ENCODE measurements at places on chromosomes 13 and 19.

- no peak for DNase-seq
Measured at GRCh38 chr19:2729943-2730818, 9.0 kb upstream of the DIRAS1 start.

DNA sequence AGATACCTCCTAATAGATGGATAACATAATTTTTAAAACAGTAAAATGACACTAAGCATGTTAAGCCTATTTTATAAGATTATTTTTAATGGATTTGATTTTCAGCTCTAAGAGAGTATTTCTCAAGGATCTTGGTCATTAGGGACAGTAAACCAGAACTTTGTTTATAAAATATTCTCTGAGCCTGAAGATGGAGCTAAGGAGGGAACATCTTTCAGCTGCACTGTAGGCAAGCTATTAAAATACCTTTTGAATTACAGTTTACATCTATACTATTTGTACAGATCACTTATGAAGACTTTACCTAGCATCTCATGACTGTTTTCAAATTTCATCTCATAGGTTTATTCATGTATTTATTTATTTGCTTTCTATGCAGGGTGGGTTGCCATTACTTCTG lies 345.3 kb downstream of the MYO16 start:
- no peak for DNase-seq

- DNase-seq: no peak
Measured at GRCh38 chr13:56670563-56670962, 470.2 kb upstream of the PRR20A start.

- DNase-seq: no peak
Measured at GRCh38 chr13:48158915-48159314, 64.0 kb upstream of the MED4 start.

DNA sequence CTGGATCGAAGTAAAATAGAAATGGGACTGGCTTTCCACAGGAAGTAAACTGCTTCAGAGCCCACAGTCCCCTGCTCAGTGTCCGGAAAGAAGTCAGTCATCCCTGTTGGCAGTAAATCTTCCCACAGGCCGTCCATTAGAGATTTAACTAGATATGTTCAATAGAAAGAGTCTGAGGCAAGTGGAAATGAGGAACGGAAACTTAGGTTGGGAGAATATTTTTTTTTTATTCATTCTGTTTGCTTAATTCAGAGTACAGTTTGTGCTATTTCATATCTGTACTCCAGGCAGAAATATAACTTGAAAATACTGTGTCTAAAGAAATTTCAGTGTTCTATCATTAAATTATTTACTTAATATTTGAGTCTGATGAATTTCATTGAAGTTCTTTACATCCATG lies 22.7 kb downstream of the SLC25A15 start:
- no peak for DNase-seq

DNA sequence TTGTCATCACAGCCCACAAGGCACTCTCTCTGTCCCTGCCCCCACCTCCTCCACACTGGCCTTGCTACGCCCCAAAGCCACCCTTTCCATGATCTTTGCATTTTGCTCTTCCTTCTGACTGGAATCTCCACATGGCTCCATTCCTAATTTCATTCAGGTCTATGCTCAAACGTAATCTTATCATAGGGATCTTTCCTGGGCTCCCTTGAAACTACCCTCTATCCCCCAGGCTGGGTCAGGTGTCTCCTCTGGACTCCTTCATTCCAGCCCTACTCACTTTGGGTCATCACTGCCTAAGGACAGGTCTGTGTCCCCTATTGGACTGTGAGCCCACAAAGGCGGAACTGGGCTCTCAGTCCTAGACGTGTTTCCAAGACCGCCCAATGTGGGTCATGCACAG lies 3.1 kb downstream of the GEMIN7 start:
- no peak for DNase-seq

DNA sequence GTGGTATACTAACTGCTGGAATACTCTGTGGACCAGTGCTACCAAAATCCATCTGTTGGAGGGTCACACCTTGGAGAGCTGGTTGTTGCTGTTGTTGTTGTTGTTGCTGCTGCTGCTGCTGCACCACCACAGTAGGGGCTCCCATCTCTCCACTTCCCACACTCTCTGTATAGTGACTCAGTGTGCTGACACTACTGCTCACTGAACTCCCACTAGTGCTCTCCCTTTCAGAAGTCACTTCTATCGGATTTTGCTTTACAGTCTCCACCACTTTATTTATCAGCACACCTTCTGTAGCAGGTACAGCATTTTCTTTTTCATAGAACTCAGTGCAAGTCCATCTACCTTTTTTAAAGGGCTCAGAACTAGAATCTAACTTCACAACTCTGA lies 1.7 kb downstream of the TSC22D1 start:
- DNase-seq: no peak

DNA sequence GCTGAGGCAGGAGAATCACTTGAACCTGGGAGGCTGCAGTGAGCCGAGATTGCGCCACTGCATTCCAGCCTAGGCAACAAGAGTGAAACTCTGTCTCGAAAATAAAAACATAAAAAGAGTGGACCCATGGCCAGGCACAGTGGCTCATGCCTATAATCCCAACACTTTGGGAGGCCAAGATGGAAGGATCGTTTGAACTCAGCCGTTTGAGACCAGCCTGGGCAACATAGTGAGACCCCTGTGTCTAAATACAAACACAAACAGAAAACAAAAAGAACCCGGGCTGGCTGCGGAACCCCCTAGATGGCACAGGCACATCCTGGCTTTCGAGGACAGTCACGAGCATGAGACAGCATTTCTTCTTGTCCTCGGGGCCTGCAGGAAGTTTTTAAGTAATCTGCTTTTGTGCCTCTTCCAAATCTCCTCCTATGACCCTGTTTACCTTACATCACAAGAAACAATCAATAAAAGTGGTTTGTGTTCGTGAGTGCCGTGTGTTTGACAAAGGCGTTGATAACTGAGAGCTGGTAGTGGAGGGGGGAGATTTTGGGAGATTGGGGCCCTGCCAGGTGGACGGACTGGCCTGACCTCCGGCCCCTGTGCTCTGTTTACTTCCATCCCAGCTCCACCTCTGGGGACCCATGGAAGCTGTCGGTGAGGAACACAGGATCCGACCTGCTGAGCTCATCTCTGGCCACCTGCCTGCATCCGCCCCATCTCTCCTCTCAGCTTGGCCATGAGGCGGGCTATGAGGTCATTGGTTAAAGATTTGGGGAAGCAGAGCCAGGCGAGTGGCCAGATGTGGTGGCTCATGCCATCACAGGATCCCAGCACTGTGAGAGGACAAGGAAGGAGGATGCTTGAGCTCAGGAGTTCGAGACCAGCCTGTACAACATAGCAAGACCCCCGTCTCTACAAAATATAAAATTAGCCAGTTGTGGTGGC lies 5.9 kb upstream of the GDF15 start:
- no peak for DNase-seq

- no peak for DNase-seq
Measured at GRCh38 chr19:7605490-7606222, 10.0 kb downstream of the CAMSAP3 start.

Data from NCI-H1436 treated with DMSO at 0.1 percent for 48 hours (cell line).